ENCODE measurements at places on chromosomes 7 and 10.

GRCh38 chr7:97006055-97006815, 882 bp downstream of the DLX6 start:
- peaks cover 87% of the 10 kb centered on the region for H3K27me3 ChIP-seq
- no peak overlapping the region for H3K27ac ChIP-seq
- H3K4me1 ChIP-seq, result peaks cover 3% of the 10 kb centered on the region

DNA sequence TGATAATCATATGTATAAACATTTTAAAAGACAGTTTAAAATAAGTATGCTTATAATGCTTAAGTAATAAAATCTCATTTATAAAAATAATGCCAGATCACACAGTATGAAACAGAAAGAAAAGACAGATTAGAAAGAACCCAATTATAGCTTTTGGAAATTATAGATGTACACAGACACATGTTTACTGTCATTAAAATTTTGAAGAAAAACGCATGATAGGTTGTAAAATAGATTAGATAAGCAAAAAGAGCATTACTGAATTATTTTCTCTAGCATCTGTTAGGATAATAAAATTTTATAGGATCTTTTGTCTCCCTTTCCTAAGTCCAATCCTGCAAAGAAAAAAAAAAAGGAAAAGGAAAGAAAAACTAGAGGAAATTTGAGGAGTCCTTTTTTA, 1107.3 kb upstream of the LRRN3 start:
- no peaks in the 10 kb centered on the region for H3K27me3 ChIP-seq
- H3K4me3 ChIP-seq, result no peak overlapping the region
- no peak for DNase-seq
- H3K27ac ChIP-seq, result no peak overlapping the region
- peaks cover 4% of the 10 kb centered on the region for H3K4me1 ChIP-seq
- H3K36me3 ChIP-seq, result peaks cover 5% of the 10 kb centered on the region

DNA sequence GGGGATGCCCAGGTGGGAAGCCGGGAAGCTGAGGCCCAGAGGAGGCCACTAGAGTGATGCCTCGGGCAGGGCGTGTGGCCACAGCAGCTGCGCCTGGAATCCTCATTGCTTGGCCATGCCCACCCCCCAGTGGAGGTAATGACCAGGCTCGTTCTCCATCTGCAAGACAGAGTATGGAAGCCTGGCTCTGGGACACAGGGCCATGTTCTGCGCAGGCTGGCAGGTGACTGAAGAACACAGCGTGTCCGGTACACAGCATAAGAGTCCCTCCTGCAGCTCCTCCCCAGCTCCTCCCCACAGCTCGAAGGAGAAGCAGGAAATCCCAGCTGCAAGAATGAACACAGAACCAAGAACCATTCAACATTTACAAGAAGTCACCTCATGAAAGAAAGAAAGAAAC, 64.8 kb downstream of the SMURF1 start:
- no peak overlapping the region for H3K4me3 ChIP-seq
- peaks cover 31% of the 10 kb centered on the region for H3K4me1 ChIP-seq
- peaks cover 5% of the 10 kb centered on the region for H3K36me3 ChIP-seq
- no peak for DNase-seq
- no peak overlapping the region for H3K27ac ChIP-seq

DNA sequence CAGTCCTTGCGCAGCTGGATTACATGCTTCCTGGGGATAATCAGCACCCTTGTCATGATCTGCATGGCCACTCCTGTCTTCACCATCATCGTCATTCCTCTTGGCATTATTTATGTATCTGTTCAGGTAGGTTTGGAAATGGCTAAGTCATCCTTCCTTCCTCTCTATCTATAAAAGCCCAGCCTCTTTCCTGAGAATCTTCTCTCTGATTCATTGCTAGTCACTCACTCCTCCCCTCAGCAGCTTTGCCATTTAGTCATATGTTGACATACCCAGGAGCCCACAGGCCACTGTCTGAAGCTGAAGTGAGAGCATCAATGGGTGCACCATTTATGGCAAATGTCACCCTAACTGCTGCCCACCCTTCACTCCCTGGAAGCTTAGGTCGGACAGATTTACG, 52.0 kb downstream of the ABCC2 start:
- H3K4me3 ChIP-seq, result no peak overlapping the region
- H3K4me1 ChIP-seq, result no peaks in the 10 kb centered on the region
- no peak for DNase-seq

DNA sequence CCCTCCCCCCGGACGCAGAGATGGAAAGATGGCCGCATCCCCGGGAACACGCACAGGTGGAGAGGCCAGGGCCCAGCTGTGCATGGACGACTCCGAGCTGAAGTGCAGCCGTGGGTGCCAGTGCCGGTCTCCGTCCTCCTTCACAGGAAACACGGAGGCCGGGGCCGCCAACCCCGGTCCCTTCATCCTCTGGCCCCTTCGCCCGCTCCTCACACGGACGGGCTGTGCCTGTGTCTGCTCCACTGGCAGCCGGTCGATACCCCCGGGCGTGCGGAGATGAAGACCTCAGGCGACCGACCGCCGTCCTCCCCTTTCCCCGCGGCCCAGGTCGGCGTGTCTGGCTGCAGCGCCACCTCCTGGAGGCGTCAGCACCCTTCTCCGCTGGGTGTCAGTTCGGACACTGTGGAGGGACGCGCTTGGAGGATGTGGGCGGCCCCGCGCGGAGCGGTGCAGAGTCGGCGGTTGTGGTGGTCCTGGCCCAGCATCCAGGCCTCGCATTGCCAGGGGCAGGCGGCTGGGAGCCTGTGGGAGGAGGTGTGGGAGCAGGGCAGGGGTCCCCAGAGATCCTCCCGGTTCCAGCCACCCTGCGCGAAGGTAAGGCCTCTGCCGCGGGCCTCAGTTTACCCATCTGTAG, 9.9 kb downstream of the ZNF511 start:
- peak; percentile 86 for DNase-seq
- peaks cover 21% of the 10 kb centered on the region for H3K27me3 ChIP-seq
- H3K4me1 ChIP-seq, result peaks cover 1% of the 10 kb centered on the region
- H3K4me3 ChIP-seq, result peak overlapping the region; percentile 47

- H3K27ac ChIP-seq, result no peak overlapping the region
- H3K36me3 ChIP-seq, result no peaks in the 10 kb centered on the region
- DNase-seq, result no peak
- no peaks in the 10 kb centered on the region for H3K4me1 ChIP-seq
- H3K4me3 ChIP-seq, result no peak overlapping the region
- no peaks in the 10 kb centered on the region for H3K27me3 ChIP-seq
Measured at GRCh38 chr10:116163333-116164131, 109.5 kb downstream of the GFRA1 start.

- no peak overlapping the region for H3K27ac ChIP-seq
- no peaks in the 10 kb centered on the region for H3K36me3 ChIP-seq
- H3K4me1 ChIP-seq, result peaks cover 3% of the 10 kb centered on the region
- H3K27me3 ChIP-seq, result peaks cover 22% of the 10 kb centered on the region
- H3K4me3 ChIP-seq, result no peak overlapping the region
Measured at GRCh38 chr7:43242628-43243255, 130.3 kb downstream of the HECW1 start.

Measured in progenitor cell of endocrine pancreas (in vitro differentiated cells).